ENCODE measurements at places on chromosomes 2 and 18.
A peak's percentile ranks its signal among the peaks of the same experiment; 100 is the strongest.

DNA sequence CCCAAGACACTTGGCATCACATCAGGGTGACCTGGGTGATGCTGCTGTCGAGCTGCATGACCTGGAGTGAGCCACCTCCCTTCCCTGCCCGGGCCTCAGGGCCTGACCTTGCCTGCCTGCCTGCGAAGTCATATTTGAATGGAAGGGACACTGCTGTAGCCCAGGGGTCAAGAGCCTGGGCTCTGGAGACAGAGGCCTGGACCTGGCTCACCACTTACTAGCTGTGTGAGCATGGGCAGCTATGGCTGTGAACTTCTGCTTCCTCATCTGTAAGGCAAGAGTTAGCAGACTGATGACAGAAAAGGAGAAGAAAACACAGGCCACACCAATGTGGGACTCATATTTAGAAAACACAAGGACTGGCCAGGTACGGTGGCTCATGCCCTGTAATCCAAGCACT lies 118.7 kb downstream of the ZFP36L2 start:
- no peak for DNase-seq

- DNase-seq, result no peak
Observed at GRCh38 chr2:75772908-75773630, 62.4 kb upstream of the GCFC2 start.

- no peak for DNase-seq
Observed at GRCh38 chr2:191661097-191661924, 16.6 kb upstream of the NABP1 start.

- no peak for DNase-seq
Observed at GRCh38 chr2:201746551-201746950, 34.2 kb downstream of the ALS2 start.

- no peak for DNase-seq
Observed at GRCh38 chr2:39567507-39567906, 98.2 kb upstream of the TMEM178A start.

- DNase-seq, result no peak
Observed at GRCh38 chr2:73133566-73134197, 20.9 kb upstream of the RAB11FIP5 start.

- DNase-seq, result no peak
Observed at GRCh38 chr2:168944065-168944464, 43.0 kb downstream of the G6PC2 start.

- DNase-seq, result peak; percentile 32
Observed at GRCh38 chr2:181058378-181059269, 78.2 kb downstream of the UBE2E3 start.

DNA sequence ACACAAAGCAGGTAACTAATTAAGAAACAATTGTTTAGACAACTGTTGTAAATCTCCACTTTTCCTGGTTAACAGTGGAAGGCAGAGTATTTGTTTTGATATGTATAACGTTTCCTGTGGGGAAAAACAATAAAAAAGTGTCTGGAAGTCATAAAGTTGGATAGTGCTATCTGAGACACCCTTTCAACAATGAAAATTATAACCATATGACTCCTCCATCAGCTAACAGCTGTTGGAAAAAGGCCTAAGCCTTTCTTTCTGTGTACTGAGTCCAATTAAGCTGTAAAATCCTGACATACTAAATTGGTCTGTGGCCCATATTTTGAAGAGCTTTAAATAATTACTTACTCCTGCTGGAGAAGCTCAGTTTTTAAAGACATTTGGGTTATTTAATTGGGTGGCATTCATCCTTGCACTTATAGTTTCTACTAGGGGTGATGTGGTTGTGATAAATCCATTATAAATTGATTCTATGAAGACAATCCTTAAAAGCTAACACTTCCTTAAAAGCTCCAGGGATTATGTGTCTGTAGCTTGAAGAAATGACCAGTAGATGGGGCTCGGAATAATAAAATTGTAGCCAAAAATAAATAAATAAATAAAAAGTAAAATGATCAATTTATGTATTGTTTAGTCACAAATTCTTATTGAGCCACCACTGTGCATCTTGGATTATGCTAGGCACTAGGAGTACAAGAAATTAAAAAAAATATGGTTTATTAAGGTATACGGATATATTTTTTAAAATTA lies 698.1 kb upstream of the NXPH2 start:
- no peak for DNase-seq

GRCh38 chr18:56569416-56569815 lies 69.0 kb downstream of the TXNL1 start:
- no peak for DNase-seq

- no peak for DNase-seq
Observed at GRCh38 chr2:96867756-96868554, 1.9 kb downstream of the SEMA4C start.

GRCh38 chr2:95399061-95399460 lies 3.4 kb upstream of the FAHD2A start:
- no peak for DNase-seq

DNA sequence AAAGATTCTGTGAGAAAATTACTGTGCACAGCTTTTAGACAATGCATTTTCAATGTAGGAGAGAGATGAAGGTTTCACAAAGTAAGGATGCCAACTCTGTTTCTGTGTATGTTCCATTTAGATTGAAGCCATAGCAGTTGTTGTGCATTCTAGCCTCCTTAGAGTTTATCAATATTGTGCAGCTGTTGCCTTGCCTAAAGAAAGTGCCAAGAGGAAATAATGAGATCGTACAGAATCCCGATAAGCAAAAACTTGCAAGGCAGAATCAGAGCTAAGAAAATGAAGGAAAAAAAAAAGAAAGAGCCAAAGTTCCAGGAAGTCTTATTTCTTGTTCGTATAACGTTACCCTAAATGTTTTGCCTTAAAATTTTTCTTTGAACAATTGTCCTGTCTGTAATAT lies 965.0 kb downstream of the DCDC2C start:
- DNase-seq, result no peak

DNA sequence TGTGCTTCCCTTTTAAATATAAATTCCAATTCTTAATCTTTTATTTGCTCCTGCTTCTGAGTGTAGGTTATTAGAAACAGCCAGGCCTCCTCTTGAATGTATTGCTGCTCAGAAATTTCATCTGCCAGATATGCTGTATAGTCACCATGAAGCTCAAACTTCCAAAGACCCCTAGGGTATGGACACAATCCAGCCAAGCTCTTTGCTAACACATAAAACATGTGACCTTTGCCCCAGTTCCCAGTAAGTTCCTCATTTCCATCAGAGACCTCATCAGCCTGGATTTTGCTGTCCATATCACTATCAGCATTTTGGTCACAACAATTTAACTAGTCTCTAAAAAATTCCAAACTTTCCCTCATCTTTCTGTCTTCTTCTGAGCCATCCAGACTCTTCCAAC lies 75.2 kb downstream of the MAP2 start:
- DNase-seq, result no peak

DNA sequence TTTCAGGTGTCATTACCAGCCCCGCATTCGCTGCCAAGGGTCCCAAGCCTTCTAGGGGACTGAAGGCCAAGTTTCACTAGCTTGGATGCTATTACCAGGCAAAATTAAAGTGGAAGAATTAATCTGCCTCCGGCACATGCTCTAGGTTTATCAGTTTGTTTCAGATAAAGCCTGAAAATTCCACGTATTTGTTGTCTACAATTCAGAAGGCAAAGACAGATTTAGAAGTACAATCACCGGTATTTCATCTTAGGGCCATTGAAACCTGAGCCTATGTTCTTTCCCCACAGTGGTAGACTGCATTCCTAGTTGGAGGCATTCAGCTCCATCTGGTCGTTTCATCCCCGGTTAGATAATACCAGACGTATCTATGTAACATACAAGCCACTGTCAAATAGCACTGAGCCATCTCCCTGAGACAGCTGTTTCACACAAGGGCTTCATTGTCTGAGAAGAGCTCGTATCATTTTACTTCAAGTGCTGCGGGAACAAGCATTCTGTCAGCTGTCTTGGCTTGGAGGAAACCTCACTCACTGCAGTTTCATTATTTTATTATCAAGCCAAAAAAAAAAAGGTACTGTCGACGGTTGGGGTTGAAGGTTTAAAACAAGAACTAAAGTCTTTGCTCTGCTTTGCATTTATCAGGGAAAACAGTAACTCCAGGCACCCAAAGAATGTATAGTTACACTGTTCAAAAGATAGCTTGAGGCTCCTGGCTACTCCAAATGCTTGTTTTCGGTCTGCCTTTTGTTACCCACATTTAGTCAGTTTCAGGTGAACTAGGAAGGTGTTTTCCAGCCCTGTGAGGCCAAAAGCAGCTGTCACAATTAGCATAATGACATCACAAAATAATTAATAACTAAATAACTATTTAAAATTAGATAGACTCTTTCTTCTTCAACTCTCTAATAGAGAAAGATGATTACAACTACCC lies 76.7 kb downstream of the TGIF1 start:
- no peak for DNase-seq

GRCh38 chr2:3628241-3628679 lies 29.7 kb upstream of the ALLC start:
- DNase-seq, result no peak

GRCh38 chr2:69625078-69625795 lies 18.3 kb downstream of the AAK1 start:
- DNase-seq, result no peak

DNA sequence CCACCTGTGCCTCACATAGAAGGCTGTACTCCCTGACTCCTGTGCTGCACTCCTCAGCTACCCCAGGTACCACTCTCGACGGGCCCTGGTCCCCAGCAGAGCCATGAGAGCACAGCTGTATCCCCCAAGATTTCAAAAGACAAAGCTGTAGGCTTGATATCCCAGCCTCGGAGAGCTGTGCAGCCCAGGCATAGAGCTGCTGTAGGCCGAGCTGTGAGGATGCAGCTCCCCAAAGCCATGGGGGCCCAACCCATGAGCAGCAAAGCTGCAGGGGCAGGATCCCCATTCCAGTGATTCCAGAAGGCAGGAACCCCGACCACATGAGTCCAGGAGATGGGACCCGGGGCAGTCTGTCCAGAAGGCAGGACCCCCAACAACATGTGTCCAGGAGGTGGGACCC lies 123.8 kb upstream of the CBLN2 start:
- DNase-seq, result no peak

DNA sequence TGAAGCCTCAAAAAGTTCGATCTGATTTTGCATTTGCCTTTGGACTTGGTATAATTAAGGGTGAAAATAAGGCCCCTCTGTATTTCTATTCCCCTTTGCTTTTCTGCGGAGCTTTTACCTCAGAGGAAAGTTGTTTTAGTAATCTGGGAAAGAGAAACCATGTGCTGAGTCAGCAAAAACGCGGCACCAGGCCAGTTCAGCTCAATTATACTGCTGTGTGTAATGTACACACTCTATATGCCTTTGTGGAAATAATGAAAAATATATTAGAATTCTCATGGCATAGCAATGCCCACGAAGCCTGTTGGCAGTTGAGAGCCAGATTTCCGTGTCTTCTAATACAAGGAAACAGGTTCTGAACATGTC lies 161.9 kb upstream of the SIX2 start:
- no peak for DNase-seq

Data from HL-60 (cell line).